ENCODE measurements at places on chromosomes 7 and 10.

DNA sequence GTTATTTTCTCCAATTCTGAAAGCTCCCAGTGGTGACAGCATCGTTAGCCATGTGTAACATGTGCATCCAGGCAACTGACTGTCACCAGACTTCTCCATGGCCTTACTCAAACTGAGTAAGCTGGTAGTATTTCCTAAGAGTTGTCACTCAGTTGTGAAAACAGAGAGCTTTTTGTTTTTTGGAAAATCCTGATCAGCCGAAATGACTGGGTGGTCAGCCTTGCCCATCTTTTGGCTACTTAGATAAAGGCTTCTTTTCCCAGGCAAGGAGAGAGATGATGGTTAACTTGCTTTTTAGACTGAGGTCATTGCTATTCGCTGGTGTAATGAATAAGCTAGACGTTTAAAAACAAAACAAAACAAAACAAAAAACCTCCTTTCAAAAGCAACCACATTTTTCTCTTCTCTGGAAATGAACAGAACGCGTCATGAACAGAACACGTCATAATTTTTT is 159.5 kb upstream of the KLF14 start:
- no peak for DNase-seq

DNA sequence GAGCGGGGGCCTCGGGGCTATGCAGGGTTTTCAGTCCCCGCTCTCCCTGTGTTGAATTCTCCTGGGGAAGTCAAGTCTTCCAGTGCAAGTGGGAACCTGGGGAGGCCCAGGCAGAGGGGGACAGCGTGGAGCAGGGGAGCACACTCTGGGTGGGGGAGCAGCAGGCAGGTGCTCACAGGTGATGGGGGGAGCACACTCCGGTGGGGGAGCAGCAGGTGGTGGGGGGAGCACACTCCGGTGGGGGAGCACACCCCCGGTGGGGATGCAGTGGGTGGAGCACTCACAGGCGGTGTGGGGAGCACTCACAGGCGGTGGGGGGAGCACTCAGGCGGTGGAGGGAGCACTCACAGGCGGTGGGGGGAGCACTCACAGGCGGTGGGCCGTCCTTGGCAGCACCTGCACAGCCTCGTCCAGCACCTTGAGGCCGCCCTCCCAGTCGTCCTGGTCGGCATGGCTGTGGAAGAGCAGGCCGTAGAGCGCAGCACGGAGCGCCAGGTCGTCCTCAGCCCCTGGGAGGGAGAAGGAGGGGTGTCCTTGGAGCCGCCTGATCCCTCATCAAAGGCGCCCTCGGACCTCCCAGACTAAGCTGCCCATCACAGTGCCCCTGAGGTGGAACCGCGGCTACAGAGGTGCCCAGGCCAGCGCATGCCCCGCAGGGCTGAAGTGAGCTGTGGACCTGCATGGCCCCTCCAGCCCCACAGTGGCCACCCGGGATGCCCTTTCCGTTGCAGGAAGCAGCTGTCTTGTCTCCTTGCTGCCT is 56.7 kb downstream of the CFAP46 start:
- DNase-seq: no peak

DNA sequence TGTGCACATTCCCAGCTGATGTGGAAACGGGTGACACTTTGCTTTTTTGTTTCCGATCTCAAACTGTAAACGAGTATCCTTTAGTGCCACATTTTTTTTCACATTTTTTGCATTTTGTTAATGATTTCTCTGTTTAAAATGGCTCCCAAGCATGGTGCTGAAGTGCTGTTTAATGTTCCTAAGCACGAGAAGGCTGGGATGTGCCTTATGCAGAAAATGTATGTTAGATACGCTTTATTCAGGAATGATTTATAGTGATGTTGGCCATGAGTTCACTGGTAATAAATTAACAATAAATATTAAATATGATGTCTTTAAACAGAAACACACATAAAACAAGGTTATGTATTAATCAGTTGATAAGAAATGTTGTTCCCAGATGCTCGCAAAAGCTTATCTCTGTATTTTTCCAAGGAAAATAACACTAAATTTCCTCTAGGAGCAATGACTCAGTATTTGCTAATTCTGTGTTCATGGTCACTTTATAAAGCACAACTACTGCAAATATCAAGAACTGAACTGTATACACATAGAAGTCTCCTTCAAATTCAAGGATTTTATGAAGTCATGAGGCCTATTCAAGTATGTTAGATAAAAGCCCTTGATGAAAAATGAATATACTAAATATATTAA is 305.9 kb upstream of the SMIM30 start:
- DNase-seq: no peak

DNA sequence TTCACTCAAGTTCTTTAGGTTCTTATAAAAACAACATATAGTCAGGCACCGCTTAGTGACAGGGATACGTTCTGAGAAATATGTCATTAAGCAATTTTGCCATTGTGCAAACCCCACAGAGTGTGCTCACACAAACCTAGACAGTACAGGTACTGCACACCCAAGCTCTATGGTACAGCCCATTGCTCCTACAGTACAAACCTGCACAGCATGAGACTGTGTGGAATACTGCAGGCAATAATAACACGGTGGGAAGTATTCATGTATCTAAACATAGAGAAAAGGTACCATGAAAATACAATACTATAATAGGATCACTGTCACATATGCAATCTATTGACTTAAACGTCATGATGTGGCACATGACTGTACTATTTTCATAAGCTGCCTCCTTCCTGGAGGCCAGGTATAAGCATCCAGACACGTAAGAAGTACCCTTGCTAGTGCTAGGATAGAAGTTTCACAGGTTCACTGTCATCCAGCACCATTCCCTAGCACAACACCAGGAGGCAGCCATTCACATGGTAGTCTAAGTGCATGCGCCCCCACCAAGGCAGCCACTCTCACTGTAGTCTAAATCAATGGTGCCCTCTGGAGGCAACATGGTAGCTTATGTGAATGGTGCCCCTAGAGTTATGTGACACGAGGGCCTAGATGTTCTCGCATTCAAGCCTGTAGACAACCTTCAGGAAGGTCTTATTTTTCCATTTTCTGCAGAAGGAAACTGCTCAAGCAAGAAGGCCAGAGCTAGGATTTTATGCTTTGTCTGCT is 98.5 kb downstream of the ARHGAP22 start:
- peak; percentile 14 for DNase-seq

GRCh38 chr7:16989811-16990413 is 108.1 kb upstream of the AGR3 start:
- peak; percentile 34 for DNase-seq

- DNase-seq: no peak
These were observed 19.3 kb upstream of the MYO3A start for GRCh38 chr10:25914776-25915175.

GRCh38 chr7:157056957-157057902 is 46.8 kb upstream of the MNX1 start:
- no peak for DNase-seq

DNA sequence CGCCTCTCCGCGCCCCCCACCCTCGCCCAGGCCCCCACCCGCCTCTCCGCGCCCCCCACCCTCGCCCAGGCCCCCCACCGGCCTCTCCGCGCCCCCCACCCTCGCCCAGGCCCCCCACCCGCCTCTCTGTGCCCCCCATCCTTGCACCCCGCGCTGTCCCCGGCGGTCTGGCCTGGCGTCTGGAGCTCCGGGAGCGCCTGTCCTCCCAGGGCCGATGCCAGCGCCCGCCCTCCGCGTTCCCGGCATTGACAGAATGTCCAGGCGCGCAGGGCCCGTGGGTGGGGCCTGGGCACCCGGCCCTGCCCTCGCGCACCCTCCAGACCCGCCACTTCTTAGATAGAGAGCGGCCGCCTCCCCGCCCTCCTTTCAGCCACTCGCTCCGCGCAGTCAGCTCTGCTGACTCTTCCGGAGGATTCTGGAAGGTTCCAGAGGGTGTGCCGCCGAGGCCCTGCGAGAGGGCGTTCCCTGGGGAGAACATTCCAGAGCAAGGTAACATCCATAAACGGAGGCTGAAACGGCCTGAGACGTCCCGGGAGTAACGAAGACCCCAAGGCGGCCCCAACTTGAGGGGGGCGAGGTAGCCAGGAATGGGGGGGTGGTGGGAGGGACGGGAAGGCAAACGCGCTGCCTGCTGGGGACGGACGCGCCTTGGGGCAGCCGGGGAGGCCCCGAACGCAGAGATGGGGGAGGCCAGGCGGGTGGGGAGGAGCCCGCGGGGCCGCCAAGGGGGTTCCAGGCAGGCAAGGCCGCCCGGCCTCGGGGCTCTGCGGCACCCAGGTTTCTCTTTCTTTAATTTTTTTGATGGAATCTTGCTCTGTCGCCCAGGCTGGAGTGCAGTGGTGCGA is 117.8 kb downstream of the DYNC2I1 start:
- DNase-seq: no peak

DNA sequence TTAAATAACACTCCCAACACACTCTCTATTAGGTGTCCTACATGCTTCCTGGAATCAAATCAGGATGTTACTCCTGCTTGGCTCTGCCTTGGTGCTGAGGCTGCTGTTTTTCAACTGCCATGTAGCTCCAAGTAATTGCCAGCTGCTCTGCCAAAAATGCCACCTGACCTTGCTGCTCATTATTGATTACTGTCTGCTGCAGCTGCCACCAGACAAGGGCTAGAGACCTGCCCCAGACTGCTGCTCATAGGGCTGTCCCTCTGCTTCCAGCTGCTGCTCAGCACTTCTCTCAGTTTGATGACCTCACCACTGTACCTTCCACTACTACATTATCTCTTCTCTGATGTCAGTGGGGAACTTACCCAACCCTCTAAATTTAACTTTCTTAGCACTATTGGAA is 102.5 kb downstream of the PCLO start:
- no peak for DNase-seq

- DNase-seq: no peak
These were observed 22.3 kb upstream of the C10orf95 start for GRCh38 chr10:102473445-102474331.

DNA sequence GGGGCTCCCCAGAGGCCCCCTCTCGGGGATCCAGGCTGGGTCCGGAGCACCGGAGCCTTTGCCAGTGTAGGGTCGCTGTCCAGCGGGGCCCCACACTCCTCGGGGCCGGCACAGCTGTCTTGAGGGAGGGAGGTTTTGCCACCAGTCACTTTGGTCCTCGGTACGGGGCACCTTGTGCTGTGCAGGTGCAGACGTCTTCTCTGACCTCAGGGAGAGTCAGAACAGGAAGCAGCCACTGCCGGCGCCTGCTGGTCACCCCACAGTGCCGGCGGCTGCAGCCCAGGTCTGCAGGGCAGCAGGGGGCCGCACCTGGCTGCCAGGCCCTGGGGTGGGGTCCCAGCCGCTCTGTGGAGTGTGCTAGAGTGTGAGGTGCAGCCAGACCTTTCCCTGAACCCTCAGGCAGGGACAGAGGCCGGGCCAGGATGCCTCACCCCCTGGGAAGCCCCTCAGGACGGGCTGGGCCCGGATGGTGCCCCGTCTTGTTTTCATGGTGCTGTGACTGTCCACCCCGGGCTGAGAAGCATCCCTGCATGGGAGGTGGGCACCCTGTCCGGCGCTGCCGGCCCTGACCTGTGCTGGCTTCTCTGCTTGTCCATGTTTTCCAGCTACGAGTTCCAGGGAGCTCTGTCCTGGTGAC is 8.2 kb downstream of the MAFK start:
- no peak for DNase-seq

- no peak for DNase-seq
These were observed 63.3 kb upstream of the KMT2E start for GRCh38 chr7:104950754-104951153.

DNA sequence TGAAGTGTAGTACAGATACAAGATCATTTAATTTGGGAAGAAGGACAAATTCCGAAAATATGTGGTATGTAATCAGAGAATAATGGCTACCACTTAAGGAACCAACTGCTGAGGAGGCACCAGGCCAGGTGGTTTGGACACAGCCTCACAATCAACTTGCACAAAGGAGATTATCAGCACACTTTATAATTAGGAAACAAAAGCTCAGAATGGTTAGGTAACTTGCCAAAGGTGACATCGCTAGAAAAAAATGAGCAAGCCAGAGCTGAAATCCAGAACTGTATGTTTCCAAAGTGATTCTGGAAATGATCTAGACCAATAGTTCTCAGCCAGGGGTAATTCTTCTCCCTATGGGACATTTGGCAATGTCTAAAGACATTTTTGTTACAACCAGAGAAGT is 36.6 kb downstream of the ERCC6 start:
- no peak for DNase-seq

- DNase-seq: no peak
These were observed at the start of gene EGFR for GRCh38 chr7:55018361-55019190. Gene EGFR, plus strand, starts transcription at chr7:55019017. Its CDS starts 261 bp downstream, at chr7:55019278.

DNA sequence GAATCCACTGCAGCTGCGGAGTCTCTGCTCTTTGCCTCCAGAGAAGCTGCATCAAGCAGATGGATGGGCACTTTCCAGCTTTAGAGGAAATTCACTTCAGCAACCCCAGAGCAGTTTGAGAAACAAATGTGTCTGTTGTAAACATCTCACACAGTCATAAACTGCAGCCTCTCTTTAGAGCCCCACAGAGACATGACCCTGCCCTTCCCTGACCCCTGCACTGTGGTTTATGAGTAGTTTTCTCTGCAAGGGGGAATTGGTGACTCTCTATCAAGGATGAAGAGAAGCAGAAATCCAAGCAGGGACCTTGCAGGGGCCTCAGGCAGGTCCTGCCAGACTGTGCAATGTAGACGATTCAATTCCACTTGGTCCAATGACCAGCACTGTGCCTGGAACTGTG is 160.2 kb downstream of the SH2D4B start:
- no peak for DNase-seq

- DNase-seq: no peak
These were observed 2.4 kb downstream of the MKX start for GRCh38 chr10:27743012-27743876.

DNA sequence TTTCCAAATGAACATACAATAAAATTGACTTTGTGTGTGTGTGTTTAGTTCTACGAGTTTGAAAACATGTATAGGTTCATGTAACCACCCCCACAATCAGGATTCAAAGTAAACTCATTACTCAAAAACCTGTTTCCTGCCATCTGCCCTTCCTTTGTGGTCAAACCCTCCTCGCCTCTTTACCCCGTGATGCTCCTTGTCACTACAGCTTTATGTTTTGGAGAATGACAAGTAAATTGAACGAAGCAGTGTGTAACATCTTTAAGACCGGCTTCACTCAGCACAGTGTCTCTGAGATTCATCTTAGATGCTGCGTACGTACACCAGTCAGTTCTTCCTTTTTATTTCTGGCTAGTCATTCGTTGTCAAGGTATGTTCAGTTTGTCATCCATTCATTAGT is 54.6 kb upstream of the MKI67 start:
- DNase-seq: peak; percentile 69

DNA sequence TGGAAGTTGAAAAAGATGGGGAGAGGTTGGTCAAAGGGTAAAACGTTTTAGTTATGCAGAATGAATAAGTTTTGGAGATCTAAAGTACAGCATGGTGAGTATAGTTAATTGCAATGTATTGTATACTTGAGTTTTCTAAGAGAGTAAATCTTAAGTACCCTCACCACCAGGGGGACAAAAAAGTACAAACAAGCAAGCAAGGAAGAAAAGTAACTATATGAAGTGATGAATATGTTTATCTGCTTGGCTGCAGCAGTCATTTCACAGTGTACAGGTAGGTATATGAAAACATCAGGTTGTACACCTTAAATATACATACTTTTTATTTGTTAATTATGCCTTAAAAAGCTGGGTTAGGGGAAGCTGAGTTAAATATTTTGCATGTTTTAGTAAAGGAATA is 157.3 kb downstream of the PCLO start:
- DNase-seq: no peak
